Umbilical cord (tissue), 2 donors: ENCODE measurements at places on chromosomes 1 and 21. TPM values are rescaled to one million over a fixed set of nuclear protein-coding genes. Genes with fewer than 3 reads are reported as not detected.
A peak's percentile ranks its signal among the peaks of the same experiment; 100 is the strongest.

- DNase-seq = no peak
Measured at GRCh38 chr21:18370301-18370700, 33.3 kb downstream of the TMPRSS15 start.

DNA sequence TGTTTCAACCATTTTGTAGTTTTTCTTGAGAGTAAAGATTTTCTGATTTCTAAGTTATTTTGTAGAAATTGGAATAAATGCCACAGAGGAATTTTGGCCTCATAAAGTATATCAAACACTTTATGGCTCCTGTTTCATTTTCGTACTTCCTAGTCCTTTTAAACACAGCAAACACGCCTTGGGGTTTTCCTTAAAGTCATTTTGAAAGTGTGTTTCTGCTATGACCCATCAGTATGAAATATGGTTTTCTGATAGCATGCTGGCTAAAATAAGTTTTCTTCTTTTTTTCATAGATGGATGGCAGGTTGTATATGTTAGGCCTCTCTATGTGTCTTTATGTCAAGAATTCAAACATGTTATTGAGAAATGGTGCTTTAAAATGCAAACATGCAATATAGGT, 940.1 kb upstream of the TMPRSS15 start:
- no peak for DNase-seq

- DNase-seq = no peak
Measured at GRCh38 chr21:45393833-45394638, 10.9 kb upstream of the COL18A1 start.

Gene DPT
- total RNA-seq = 202 TPM

DNA sequence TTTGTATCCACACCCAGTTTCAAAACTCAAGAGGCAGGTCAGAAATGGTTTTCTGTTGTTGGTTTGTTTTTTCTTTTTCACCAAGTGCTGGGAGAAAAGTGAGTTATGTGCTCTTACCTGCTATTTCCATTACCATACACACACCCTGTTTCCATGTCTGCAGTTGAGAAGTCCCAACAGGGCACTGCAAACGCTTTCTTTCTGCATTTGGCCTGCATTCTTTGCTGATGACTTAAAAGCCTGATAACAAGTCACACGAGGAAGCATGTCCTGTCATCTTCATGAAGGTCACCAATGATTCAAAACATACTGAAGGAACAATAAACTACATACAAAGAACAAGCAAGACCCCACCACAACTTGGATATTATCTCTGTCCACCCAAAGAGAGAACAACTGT, 24.8 kb upstream of the KCNE1 start:
- peak; percentile 29 for DNase-seq

DNA sequence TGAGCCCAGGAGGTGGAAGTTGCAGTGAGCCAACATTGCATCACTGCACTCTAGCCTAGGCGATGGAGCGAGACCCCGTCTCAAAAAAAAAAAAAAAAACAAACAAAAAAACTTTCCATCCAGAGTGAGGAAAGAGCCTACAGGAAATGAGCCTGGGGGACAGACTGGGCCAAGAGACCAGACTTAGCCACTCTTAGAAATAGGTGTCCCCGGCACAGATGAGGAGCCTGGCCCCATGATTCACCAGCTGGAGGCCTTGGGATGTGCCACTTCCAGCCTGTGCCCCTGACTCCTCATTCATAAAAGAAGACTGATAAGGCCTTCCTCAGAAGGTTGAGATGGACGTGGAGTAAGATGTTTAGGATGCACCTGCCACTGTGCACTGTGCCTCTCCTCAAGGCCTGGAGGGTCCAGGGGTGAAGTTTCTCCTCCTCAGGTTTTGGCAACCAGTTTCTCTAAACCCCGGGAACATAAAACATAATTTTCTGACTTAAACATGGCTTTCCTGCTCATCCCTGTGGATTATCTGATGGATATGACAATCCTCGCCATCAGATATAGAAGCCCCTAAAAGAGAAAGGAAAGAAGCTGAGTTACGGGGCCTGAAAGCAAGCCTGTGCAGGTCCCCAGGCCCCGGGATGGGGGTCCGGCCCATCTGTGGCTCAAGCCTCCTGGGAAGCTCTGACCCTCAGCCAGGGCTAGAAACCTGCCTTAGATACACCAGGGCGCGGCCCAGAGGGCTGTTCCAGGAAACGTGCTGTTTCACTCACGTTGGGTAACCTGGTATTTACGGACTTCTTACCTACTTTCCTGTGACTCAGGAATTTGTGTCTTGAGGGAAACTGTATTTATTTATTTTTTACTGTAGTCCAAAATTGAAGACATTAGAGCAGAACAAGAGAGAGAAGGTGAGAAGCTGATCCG, 26.0 kb downstream of the MX1 start:
- no peak for DNase-seq

DNA sequence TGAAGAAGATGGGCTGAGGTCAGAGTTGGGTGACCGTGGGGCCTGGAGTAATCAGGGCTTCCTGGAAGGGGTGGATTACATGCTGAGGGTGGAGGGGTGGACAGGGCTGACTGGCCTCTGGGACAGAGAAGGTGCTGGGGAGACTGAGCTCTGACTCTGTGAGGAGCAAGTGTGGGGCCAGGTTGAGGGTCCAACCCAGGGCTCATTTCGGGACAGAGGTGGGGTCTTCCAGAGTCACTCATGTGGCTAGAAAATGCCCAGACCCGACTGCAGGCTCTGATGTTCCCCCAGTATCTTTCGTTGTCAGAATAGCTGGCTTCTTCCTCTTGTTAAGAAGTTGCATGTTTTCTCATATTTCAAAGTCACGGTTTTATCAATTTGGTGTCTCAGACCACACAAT, 311.8 kb downstream of the PTPRU start:
- no peak for DNase-seq

- DNase-seq = peak; percentile 40
Measured at GRCh38 chr1:8789314-8790214, 27.9 kb downstream of the RERE start.

Gene TNFRSF4
- not detected for total RNA-seq

Gene PTGS2
- 113 TPM for total RNA-seq
